ENCODE measurements at places on chromosomes 5 and 9.

GRCh38 chr5:10941900-10942299, 180.9 kb upstream of the DAP start:
- no peak for DNase-seq

DNA sequence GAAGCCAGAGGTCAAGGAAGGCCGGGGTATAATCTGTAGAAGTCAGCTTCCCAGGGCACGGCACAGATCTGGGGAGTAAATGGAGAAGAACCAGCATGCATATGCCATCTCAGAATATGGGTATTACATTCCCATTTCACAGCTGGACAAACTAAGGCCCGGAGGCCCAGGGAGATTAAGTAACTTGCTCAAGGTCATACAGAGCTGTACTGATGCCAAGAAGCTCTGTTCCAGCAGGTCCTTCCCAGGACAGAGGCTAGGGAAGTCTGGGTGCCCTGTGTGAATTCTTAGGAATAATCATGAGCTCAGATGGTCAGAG, 19.2 kb downstream of the COL27A1 start:
- DNase-seq, result no peak

DNA sequence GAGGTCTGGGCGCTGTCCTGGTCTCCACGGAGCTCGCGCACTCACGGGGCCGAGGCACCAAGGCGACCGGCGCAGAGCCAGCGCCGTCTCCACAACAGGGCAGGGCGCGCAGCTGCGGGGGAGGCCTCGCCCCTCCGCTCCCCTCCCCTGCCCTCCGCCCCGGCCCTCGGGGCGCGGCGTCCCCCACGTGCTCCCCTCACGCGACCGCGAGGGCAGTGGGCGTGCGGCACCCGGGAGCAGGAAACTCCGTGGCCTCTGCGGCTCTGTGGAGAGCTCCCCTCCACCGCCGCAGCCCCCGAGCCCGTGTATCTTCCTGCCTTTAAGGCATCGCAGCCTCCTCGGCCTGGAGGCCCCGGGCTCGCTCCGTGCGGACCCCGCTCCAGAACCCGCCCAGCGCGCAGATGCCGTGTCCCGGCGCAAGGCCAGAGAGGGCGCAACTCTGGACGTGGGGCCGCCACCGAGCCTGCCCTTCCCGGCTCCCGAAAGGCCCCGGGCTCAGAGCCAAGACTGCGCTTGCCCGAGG, 708 bp upstream of the TUBB4B start:
- no peak for DNase-seq

GRCh38 chr5:6732634-6733410, 19.6 kb downstream of the TENT4A start:
- no peak for DNase-seq

DNA sequence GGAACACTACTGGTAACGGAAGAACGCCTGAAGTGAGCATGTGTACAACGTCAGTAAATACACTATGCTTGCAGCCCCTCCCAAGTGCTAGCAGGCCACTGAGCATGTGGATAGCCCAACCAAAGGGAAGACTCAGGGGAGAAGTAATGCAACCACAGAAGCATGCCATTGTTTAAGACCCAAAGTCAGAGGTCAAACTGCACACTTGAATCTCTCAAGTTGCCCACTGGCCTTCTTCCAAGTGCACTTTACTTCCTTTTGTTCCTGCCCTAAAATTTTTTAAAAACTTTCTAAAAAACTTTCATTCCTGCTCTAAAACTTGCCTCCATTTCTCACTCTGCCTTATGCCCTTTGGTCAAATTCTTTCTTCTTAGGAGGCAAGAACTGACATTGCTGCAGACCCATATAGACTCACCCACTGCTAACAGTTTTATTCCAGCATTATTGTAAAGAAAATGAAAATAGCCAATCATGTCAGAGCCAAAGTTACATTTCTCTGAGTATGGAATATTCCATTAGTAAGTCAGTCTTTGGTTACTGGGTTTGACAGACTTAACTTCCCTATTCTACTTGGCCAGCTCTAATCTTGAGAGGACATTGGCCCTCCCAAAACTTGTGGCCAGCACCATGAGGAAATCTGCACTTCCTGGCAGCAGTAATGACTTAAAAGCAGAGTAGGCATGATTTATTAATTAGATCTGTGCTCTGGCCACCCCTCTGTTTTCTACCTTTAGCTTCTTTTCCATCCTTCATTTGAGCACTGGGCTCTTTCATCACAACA, 76.9 kb downstream of the TSSK1B start:
- no peak for DNase-seq

Data from activated T-cell treated with anti-CD3 and anti-CD28 coated beads, Interleukin-2, amount 50 U/mL, for 48 hours (primary cell).